IMR-90 (cell line): ENCODE measurements at places on chromosomes 12 and 14. TPM values are rescaled to one million over a fixed set of nuclear protein-coding genes. Genes with fewer than 3 reads are reported as not detected.

GRCh38 chr14:66056268-66056907 is 429.8 kb upstream of the CCDC196 start:
- DNase-seq: no peak
- H3K4me3 ChIP-seq: no peak overlapping the region
- H3K4me1 ChIP-seq: no peaks in the 10 kb centered on the region
- no peaks in the 10 kb centered on the region for H3K27me3 ChIP-seq

DNA sequence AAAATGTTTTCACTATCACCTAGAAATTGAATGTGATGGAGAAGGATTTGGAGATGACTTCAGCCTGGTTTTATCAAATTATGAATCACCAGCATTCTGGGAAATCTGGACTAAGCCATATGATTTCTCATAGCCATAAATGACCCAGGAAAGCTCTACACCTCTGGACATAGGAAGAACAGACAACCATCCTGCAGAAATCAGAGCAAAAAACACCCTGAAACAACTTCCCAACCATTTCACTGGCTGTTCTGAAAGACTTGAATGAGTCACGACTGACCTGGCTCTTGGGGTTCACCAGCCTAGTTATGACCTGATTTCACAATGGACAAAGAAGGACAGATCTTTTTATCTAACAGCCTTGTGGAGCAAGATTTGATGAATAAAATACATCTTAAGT is 123.8 kb downstream of the KCNH5 start:
- no peaks in the 10 kb centered on the region for H3K4me1 ChIP-seq
- no peaks in the 10 kb centered on the region for H3K36me3 ChIP-seq
- no peaks in the 10 kb centered on the region for H3K27me3 ChIP-seq
- no peak overlapping the region for H3K4me3 ChIP-seq
- DNase-seq: peak; percentile 22

GRCh38 chr12:39620659-39621658 is 1.4 kb upstream of the ABCD2 start:
- no peak for DNase-seq
- no peaks in the 10 kb centered on the region for H3K27me3 ChIP-seq
- H3K27ac ChIP-seq: no peak overlapping the region
- no peaks in the 10 kb centered on the region for H3K36me3 ChIP-seq

- no peaks in the 10 kb centered on the region for H3K36me3 ChIP-seq
- no peak overlapping the region for H3K4me3 ChIP-seq
- DNase-seq: no peak
Measured at GRCh38 chr12:23887055-23887835, 62.2 kb downstream of the SOX5 start.

P2RX2 gene
- total RNA-seq: not detected in 2 replicates

DNA sequence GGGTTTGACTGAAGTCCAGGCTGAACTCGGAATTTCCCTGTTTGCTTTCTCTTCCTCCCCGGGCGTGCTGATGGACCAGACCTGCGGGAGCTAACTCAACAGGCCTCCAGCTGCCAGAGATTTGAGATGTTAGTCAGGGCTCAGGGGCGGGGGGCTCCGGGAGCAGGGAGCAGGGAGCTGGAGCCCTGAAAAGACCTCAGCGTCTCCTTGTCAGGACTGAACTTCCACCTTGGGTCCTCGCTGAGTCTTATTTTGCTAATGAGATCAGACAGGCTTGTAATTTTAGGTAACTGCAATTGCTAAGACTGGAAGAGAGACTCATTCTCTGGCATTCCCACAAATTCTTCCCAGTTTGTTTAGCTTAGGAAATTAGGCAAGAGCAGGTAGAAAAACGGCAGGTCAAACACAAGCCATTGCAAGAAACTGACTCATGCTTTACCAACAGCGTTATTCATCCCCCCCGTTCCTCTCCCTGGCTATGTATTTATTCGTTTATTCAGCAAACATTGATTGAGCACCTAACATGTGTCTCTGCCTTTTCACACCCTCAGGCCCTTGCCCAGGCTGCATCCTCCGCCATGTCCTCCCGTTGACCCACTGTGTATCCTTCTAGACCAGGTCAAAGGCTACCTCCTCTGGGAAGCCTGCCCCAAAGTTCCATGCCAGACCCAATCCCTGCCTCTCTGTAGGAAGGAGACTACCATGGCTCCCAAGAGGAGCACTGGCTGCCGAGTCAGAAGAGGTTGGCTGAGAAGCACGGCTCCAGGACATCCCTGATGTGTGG is 80.4 kb upstream of the DIO3 start:
- no peaks in the 10 kb centered on the region; the same call in 1 of the 2 replicates for H3K27me3 ChIP-seq
- peak overlapping the region; percentile 49; the same call in 1 of the 2 replicates for H3K27ac ChIP-seq
- peaks cover 14% of the 10 kb centered on the region; the same call in 1 of the 2 replicates for H3K4me1 ChIP-seq
- no peaks in the 10 kb centered on the region for H3K36me3 ChIP-seq
- no peak overlapping the region for H3K4me3 ChIP-seq

DNA sequence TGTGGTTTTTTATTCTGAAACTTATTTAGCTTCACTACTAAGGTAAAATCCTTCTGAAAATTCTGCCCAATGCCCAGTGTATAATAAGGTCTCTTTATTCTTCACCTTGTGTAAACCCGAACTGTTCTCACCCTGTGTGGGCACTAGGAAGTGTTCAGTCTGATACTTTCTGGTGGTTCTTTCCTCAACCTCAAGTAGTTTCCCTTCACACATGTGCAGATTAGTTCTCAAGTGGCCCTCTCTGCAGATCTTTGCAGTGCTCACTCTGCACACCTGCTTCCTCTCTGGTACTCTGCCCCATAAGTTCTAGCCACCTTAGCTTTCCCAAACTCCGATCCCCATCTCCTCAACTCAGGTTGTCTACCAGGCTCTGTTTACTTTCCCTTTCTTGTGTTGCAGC is 61.6 kb downstream of the RAD51B start:
- H3K4me3 ChIP-seq: no peak overlapping the region
- no peaks in the 10 kb centered on the region for H3K36me3 ChIP-seq
- no peak overlapping the region for H3K27ac ChIP-seq
- H3K27me3 ChIP-seq: no peaks in the 10 kb centered on the region
- DNase-seq: no peak

OTOGL gene
- 0.18 and 0.28 TPM in 2 replicates for total RNA-seq

GRCh38 chr14:98278800-98279199 is 993.2 kb downstream of the BCL11B start:
- H3K4me3 ChIP-seq: no peak overlapping the region
- DNase-seq: no peak
- H3K27ac ChIP-seq: no peak overlapping the region
- no peaks in the 10 kb centered on the region for H3K27me3 ChIP-seq

JPH4 gene
- not detected in 2 replicates for total RNA-seq

DNA sequence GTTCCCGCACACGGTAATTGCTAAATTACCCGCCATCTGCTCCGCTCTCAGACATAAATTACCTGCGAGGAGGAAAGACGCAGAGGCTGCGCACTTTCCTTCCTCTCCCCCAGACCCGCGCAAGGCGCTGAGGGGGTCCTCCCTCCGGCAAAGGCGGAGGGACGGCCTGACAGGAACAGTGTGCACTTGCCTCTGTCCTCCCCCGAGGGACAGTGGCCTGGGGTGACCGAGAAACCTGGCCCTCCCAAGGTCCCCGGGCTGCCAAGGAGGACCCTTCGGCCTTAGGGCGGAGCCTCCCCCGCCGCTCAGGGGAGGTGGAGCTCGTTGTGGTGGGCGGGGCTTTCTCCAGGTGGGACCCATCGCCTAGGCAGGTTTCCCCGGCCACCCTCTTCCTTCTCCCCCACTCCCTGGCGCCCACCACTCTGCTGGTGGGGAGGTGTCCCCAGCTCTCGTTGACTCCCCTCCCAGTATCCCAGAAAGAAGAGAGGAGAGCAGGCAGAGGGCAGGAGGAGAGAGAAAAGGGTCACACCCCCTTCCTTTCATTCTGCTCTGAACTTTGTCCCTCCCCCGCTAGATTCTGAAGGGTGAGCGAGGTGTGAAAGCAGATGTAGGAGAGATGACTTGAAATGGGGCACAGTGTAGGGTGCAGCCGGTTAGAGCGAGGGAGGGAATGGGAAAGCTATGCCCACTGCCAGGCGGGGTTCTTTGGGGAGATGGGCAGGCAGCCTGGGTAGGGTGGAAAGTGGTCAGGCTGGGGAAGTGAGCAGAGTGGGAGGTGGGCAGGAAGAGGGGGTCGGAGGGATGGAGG is 11.4 kb upstream of the CALCOCO1 start:
- H3K27me3 ChIP-seq: peaks cover 78% of the 10 kb centered on the region
- no peak for DNase-seq
- H3K27ac ChIP-seq: no peak overlapping the region
- no peaks in the 10 kb centered on the region for H3K36me3 ChIP-seq
- no peak overlapping the region for H3K4me3 ChIP-seq

DNA sequence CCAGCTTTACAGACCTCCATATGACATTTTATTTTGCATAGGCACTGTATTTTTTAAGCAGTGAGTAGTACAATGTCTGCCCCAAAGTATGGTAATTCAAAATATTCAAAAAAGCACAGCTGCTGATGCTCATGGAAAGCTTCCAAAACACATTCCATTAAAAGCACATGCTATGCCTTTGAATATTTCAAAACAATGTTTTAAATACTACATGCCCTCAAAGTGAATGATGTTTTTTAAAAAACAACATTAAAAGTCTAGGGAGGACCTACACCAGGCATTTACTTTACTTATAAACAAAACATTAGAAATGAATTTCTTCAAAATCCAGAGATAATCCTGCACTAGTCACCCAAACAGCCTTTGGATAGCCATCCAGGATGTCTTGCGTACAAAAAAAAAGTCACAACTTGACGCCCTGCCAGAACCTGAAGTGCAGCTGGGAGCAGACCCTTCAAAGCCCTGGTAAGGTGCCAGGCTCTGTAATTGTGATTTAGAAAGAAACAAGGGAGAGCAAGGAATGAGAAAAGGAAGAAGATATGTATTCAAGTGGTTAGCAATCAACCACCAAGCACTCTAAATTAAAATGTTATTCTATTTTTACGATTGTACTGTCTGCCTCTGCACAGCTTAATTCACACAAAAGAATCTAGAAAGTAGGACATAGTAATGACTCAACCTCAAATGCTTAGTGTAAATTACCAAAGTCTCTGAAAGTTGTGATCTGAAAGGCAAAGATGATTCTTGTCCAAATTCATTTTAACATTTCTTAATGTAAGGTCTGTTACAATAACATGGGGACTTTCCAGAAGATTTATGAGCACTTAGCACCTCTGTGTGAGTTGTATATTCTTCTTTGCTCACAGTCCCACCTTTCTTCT is 31.9 kb downstream of the CEP83 start:
- DNase-seq: peak; percentile 82
- peaks cover 2% of the 10 kb centered on the region; the same call in 1 of the 2 replicates for H3K4me1 ChIP-seq
- H3K4me3 ChIP-seq: no peak overlapping the region
- H3K27ac ChIP-seq: peak overlapping the region; percentile 36; the same call in 1 of the 2 replicates
- no peaks in the 10 kb centered on the region for H3K36me3 ChIP-seq

DNA sequence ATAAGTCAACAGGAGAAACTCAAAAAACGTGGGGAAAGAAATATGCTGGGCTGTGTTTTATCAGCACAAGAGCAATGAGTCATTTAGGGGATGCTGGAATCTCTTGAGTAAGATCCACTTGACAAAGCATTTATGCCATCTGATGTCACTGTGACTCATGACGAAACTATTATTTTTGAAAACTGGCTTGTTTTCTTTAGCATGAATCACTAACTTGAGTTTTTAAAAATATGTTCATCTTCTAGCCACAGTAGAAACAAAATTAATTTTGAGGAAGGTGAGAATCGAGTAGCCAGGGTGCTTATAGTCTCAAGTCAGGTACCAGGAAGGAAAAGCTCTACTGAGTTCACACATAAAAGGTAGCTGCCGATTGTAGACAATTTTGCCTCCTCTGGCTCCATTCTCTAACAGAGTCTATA is 456.2 kb upstream of the MGAT4C start:
- peaks cover 2% of the 10 kb centered on the region; the same call in 1 of the 2 replicates for H3K4me1 ChIP-seq
- no peaks in the 10 kb centered on the region for H3K27me3 ChIP-seq
- no peak overlapping the region for H3K4me3 ChIP-seq
- DNase-seq: peak; percentile 99

PKP2 gene
- 0.18 and 0.28 TPM in 2 replicates for total RNA-seq

DNA sequence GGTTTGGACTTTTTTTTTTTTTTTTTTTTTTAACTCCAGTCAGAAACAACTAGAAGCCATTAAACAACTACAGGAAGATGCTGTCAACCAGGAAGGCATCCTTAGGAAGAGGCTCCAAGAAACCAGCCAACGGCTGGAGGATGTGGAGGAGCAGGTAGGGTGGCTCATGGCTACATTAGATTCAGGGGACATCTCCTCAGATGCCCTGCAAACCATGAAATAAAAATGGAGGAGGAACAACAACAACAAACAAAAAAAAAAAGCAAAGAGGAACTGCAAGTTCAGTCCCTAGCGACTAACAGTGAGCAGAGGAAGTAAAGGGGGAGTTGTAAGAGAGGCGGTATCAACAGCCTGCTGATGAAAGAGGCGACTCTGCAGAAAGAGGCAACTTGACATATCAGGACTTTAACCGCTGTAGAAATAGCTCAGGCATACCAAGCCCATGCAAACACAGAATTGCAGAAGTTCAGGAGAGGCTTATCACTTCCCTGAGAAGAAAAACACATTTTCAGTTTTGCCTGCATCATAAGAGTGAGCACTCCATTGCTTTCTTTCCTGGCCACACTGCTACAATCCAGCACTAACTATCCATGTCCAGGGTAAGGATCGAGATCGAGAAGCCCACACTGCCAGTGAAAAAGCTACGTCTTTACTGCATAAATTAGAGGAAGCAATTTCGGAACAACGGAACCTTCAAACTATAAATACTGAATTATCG is 103.5 kb upstream of the BCAT1 start:
- no peaks in the 10 kb centered on the region; the same call in 1 of the 2 replicates for H3K27me3 ChIP-seq
- no peaks in the 10 kb centered on the region for H3K36me3 ChIP-seq
- H3K27ac ChIP-seq: no peak overlapping the region
- no peak for DNase-seq
- no peaks in the 10 kb centered on the region for H3K4me1 ChIP-seq

- H3K4me3 ChIP-seq: no peak overlapping the region
- no peak overlapping the region for H3K27ac ChIP-seq
- DNase-seq: peak; percentile 21
- peaks cover 7% of the 10 kb centered on the region for H3K4me1 ChIP-seq
- no peaks in the 10 kb centered on the region for H3K36me3 ChIP-seq
Measured at GRCh38 chr14:71472356-71473340, 459.6 kb upstream of the RGS6 start.
